ENCODE measurements at places on chromosomes 7 and 10.
A peak's percentile ranks its signal among the peaks of the same experiment; 100 is the strongest.

- DNase-seq = no peak
Measured at GRCh38 chr7:113285411-113285810, 167.1 kb upstream of the SMIM30 start.

DNA sequence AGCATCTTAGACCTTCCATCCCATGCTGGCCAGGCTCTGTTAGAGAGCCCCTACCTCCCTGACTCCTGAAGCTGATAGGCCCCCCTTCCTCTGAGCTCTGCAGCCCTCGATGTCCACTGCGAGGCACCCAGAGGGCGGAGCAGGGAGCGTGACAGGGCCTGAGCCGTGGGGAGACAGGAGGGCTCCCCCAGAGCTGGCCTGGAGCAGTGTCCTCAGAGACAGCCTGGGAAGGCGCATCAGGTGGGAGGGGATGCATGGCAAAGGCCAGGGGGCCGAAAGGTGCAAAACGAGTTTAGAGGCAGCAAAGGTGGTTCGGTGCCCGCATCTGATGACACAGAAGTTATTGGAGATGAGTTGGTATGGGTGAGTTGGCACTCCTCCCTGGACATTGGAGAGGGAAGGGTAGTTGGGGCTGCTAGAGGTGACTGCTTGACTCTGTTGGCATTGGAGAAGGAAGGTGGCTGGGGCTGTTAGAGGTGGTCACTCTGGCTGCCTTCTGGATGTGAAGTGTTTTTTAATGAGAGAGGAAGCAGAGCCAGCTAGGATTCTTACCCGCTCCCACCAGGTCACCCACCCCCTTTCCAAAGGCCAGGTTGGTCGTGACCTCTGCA lies 53.1 kb downstream of the PRF1 start:
- DNase-seq = no peak

GRCh38 chr10:132856869-132857524 lies 71.0 kb upstream of the NKX6-2 start:
- DNase-seq = peak; percentile 6

DNA sequence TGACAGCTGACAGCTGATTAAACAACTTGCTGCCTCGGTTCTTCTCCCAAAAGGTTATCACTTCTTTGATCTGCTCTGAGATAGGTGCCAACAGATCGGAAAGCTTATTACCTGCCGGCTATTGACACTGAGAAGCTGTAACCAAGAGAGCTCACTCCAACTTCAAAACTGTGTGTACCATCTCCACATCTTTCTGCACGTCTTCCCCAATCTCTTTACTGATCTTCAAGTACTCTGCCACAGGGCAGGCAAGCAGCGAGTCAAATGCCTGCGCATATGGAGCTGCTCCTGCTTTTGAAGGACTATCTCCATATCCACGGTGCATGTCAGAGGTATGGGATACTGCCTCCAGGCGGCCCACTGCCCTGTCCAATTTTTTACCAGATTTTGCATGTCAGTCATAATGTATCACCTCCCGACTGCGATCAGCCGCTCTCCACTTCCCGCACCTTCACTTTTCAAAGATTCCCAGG lies 352 bp upstream of the ZNF485 start:
- DNase-seq = no peak

DNA sequence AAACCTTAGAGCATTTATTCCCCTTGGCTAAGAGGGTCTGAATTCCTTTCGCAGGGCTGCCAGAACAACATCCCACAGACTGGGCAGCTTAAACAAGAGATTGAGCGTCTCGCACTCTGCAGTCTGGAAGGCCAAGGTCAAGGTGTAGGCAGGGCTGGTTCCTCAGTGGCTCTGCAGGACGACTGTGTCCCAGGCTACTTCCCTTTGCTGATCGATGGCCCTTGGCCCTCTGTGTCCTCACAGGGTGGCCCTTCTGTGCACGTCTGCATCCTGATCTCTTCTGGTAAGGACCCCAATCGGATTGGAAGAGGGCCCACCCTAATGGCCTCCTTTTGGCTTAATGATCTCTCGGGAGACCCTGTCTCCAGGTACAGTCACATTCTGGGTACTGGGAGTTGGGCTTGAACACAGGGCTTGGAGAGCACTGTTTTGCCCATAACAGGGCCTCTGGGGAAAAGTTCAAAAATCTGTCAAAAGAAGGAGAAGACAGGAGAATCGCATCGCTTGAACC lies 35.1 kb upstream of the DNAJB6 start:
- DNase-seq = no peak
